Heart left ventricle (tissue), 16 donors: ENCODE measurements at places on chromosomes 1 and 21.

- no peak for DNase-seq
Observed at GRCh38 chr1:18907917-18908845, 5.8 kb upstream of the ALDH4A1 start.

GRCh38 chr1:195756109-195756508 lies 852.1 kb downstream of the KCNT2 start:
- DNase-seq, result no peak

DNA sequence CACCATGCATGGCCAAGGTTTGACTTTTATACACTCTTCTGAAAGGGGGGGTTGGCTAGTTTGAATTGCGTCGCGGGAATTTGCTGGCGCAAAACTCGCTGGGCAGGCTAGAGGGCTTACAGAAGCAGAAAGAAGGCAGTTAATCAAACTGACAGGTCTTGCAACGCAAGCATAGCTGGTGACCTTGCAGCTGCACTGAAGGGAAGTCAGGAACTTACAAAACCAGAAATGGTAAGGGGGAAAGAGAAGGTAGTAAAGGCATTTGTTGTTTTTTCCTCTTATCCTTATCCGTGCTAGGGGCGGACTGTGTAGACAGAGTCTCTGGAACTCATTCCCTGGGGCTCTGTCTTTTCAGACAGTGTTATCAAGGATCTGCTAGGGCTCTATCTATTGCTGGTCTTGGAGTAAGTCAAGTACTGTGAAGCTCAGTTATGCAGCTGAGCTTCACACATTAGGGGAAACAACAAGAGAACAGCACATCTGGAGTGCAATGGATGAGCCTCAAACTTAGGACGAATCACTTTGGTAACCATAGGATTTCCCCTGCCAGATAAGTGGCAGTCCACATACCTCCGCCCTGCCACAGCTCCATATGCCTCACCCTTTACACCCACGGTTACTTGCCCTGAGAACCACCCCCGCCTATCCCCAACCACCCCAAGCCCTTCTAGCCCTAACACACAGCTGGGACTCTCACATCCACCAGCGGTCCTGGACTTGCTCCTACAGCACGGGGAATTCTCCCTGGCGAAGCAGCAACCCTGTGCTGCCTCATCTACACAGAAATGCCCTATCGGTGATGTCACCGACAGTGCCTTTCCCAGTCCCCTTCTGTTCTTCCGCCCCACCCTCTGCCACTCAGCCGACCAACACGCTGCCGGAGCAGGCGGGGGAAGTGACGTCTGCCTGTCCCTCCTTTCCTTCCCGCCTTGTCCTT lies 251.4 kb downstream of the FAM72C start:
- DNase-seq, result peak; percentile 21

DNA sequence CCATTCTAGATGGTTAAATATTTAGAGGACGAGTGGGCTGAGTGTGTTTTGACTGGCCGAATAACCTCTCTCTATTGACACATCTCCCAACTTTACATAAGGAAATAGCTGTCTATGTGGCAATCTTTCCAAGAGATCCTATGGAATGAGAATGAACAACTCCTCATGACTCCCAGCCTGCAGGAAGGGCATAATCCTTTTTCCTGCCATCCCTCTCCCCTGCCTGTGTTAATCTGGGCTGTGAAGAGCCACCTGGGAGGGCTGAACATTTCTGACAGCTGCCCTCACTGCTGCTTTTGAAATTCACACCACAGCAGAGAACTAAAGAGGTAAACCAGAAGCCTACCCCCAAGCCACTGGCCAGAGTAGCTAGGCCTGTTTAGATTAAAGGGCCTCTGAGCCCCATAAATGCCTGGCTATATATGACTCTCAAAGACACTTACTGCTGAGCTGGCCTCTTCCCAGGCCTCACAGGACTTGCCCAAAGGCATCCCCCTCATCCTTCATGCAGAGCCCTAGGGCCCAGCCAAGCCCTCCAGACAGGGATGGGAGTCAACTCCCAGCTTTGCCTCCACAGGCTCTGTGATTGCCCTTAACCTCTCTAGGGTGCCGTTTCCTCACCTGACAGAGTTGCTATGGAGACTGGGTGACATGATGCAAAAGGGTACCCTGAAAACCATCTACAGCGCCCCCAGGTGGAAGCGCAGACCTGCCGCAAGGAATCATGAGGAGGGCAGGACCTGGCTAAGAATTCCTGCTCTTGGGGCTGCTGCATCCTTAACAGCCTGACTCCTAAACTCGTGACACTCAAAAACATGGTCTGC lies 42.0 kb upstream of the LDLRAP1 start:
- DNase-seq, result no peak

DNA sequence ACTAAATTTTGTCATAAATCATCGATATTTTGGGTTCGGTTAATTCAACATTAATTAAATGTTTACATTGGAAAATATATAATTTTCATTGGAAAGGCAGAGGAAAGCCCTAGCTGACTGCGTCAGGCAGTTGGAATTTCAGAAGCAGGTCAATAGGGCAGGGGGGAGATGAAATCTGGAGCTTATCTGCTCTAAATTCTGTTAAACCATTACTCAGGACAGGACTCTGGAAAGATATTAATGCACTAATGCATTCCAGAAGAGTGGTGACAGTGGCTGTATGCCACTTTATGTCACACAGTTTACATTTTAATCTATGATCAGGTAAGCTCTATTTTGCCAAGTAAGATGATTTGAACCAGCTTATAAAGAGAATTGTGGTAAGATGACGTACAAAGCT lies 153.0 kb upstream of the B3GALT2 start:
- DNase-seq, result no peak

DNA sequence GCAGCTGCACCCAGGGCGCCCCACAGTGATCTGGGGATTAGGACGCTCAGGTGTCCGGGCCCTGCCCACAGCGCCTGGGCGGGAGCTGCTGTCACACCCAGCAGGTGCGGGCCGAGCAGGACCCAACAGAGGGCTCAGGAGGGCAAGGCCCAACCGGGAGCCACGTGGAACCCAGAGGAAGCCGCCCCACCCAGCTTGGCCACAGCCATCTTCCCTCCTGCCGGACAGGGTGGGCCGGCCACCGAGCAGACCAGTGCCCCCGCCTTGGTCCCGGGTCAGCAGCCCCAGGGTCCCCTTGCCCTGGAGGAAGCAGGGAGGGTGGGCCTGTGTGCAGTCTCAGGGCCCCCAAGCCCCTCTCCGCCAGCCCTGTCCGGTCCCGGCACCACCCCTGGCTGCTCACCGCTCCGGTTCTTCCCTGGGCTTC lies 6.3 kb upstream of the TTLL10 start:
- DNase-seq, result no peak

- DNase-seq, result no peak
Observed at GRCh38 chr1:184734980-184735379, 19.7 kb downstream of the EDEM3 start.

DNA sequence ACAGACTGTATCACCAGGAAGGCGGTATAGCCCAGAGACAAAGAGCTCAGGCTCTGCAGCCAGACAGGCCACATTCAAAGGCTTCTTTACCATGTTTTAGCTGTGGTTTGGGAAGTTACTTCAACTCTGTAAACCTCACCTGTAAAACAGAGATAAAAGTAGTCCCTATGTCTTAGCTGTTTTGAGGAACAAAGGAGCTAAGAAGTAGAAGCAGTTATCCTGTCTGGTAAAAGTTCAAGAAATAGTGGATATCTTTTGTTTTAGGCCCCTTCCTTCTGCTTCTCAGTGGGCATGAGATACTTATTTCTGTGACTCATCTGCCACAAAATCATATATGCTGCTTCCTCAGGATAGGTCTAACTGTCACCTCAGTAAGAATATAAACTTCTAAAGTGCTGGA lies 6.5 kb downstream of the CD34 start:
- no peak for DNase-seq

DNA sequence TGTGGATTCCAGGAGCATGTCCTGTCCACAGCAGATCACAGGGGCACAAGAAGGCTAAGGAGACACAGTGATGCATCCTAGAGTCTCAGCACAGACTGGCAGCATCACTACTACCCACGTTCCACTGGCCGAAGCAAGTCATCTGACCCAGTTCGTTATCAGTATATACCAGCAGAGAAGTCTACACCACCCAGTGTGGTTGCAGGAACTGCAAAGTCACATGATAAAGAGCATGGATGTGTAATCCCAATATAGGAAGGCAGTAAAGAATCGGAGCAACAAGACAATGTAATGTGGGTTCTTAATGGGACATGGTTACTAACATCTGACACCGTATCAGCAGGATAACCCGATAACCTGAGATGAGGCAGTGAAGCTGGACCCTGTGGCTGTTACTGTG lies 246.6 kb downstream of the RRAGC start:
- no peak for DNase-seq

DNA sequence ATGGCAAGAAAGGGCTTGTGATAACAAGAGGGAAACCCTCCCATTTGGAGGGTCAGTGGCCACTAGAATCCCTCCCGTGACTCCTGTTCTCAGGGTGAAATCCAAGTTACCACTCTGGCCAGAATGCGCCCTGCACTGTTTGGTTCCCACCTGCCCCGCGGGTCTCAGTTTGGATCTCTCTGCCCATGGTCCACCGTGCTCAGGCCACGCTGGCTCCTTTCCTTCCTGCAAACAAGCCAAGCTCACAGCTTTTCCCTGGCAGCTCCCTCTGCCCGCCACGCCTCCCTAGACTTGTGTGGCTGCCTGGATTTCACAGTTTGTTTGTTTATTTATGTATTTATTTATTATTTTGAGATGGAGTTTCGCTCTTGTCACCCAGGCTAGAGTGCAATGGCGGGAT lies 179.5 kb upstream of the VAMP3 start:
- no peak for DNase-seq

DNA sequence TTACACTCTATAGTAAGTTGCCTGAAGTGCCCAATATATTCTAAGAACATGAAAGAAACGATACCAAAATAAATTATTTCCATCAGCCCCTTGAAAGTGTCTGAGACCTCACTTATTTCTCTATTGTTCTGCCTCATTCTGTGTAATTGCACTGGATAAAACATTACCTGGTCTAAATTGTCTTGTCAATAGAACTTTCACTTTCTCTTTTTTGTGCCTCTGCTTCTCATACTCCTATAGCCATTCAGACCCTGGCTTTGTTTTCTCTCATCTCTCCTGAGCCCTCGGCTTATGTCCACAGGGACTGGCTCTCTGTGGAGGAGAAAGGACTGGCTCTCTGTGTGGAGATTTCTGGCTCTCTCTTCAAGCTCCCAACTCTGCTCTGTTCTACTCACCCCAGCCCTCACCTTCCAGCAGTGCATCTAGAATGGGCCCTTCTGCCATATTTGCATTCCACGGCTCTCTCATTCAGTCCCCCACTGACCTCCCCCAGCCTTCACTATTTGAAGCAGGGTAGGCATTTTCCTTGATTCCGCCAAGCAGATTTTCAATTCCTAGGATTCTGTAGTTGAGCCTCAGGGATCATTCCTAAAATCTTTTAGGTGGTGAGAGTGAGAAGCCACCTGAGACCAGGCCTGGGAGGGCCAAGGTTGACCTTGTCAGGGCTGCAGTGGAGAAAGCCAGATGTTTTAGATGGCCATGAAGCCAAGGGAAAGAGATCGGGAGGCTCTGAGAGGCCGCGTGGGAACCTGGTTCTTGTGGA lies 15.9 kb upstream of the GALNT2 start:
- no peak for DNase-seq

- peak; percentile 94 for DNase-seq
Observed at GRCh38 chr1:91569411-91570119, 68.9 kb downstream of the CDC7 start.

DNA sequence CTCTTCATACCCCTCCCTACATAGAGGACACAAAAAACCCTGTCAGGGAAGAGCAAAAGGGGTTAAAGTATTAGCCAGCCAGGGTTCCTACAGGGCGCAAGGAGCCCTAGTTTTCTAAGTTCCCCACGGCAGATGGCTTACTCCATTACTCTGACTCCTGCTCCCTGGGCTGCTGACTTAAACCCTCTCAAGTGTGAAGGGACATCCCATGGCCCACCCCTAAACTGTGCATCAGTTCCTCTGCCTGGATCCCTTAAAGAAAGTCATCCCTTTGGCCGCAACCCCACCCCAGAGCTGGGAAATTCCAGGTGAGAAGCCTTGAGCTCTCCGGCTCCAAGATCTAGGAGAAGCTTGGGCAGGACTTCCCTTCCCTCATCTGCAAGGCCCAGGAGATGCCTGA lies 236.0 kb downstream of the TOMM20 start:
- DNase-seq, result no peak

DNA sequence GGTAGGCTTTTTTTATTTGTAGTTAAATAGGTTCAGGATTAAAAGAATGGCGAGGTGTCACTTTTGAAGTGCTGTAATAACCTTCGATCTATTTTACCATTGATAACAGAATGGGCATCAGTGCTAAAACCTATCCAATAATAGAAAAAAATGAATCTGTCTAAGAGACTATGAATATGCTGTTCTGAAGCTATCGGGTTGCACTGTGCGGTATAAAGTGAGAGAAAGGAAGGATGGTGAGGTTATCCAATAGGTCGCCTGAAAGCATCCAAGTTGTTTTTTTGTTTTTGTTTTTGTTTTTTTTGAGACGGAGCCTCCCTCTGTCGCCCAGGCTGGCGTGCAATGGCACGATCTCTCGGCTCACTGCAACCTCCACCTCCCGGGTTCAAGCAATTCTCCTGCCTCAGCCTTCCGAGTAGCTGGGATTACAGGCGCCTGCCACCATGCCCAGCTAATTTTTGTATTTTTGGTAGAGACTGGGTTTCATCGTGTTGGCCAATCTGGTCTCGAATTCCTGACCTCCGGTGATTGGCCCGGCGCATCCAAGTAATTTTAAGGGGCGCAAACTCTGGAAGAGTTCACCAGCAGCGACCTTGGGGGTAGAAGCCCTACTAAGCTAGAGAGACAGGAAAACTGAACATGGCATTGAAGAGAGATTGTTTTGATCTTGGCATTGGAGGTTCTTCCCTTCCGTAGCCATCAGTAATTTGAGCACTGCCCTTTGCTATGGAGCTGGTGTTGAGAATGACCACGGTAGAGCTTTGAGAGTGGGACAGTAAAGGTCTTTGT lies 8.7 kb upstream of the MDM4 start:
- no peak for DNase-seq

- no peak for DNase-seq
Observed at GRCh38 chr1:229098361-229098760, 172.6 kb upstream of the RAB4A start.
